Activated CD4-positive, alpha-beta T cell treated with anti-CD3 and anti-CD28 coated beads for 24 hours (primary cell): ENCODE measurements at places on chromosomes 1 and 21.

GRCh38 chr1:103461161-103462105 is 64.1 kb upstream of the RNPC3 start:
- no peak for DNase-seq

DNA sequence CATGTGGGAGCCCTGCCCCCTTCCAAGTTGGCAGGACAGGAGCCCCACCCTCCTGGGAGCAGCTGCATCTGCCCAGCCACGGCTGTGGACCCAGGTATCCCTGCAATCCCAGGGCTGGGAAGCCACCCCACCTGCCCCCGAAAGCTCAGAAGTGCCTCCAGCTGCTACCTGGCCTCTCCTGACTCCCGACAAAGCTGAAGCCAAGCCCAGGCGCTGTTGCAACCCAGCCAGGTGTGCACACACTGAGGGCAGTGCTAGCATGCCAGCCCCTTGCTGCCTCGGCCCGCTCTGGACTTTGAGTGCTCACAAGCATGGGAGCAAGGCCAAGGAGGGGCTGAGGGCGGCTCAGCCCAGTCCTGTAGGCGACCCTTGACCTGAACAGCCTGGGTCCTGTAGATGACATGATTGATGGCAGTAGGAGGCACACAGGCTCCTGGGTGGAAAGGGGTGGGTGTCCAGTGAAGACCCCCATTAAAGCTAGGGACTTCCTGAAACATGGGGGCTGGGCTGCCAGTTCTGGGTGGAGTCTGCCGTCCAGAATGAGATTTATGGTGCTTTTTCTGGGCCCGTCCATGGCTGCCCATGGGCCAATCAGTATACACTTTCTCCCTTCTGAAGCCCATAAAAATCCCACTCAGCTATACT is 2.8 kb upstream of the SSU72 start:
- no peak for DNase-seq

DNA sequence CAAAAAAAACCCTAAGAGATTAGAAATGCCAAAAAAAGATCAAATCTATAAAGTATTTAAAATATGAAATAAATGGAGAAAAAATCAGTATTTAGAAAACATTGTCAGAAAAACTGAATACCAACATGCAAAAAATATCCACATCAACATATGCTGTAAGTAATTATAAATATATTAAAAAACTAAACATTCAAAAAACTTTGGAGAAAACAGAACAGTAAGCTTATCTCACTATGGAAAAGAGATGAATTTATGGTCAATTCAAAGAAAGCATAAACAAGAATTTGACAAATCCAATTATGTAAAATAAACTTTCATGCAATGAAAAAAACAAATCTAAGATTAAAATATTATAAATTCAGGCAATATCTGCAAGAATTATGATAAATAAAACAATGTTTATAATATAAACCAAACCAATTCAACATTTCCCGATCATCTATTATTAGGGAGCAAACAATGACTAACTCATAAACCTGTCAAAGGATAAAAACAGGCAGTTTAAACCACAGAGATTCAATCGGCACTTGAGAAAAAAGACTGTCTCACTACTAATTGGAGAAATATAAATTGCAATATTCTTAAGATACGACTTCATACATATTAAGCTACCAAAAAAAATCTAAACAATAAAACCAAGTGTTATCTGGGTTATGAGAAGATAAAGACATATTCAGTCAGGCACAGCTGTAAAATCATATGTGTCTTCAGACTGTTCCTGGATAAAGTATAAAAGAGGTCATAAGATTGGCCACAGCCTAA is 21.8 kb downstream of the EYA3 start:
- no peak for DNase-seq

DNA sequence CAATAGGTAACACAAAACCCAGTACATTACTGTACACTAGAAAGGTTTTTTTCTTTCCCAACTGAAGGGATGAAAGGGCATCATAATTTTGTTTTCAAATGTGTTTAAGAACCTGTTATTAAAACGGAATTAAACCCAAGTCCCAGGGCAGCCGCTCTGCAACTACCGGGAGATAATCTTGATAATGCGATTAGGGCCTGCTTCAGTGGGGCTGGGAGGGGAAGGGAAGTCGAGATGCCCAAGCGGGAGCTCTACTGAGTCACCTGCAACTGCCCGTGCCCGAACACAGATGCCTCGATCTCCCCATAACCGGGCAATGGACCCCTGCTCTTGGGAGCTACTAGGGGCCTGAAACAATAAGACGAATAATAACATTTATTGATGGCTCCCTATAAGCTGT is 61.4 kb downstream of the KAZN start:
- no peak for DNase-seq

GRCh38 chr1:68229650-68230483 is 2.5 kb downstream of the WLS start:
- DNase-seq = no peak

DNA sequence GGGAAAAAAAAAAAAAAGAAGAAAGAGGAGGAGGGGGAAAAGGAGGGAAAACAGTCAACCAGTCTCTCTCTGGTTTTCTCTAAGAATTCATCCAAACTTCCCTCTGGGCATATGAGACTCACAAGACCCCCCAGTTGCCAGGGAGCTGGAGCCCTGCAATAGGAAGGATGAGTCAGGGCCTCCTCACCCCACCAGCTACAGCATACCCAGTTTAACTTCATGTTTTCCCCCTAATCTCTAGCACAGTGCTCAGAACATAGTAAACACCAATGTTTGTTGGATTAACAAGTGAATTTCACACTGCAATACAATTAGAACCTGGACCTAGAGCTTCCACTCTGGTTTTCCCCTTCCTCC is 7.8 kb downstream of the F11R start:
- DNase-seq = no peak

- DNase-seq = no peak
Observed at GRCh38 chr1:27999055-27999454, 39.3 kb downstream of the XKR8 start.

- no peak for DNase-seq
Observed at GRCh38 chr1:203985044-203985443, 87.9 kb upstream of the SOX13 start.

- no peak for DNase-seq
Observed at GRCh38 chr1:193216920-193217319, 30.5 kb upstream of the B3GALT2 start.

- DNase-seq = no peak
Observed at GRCh38 chr21:35113064-35113463, 64.0 kb upstream of the RUNX1 start.
